ENCODE measurements at places on chromosomes 1 and 21. TPM values are rescaled to one million over a fixed set of nuclear protein-coding genes. Genes with fewer than 3 reads are reported as not detected.

C1QTNF12 gene
- not detected for total RNA-seq

GRCh38 chr1:67931198-67931597 is 97.9 kb upstream of the GNG12 start:
- DNase-seq = no peak

- DNase-seq = peak; percentile 21
These were observed 471 bp downstream of the POLR3C start for GRCh38 chr1:145824499-145824842.

- no peak for DNase-seq
These were observed 79.4 kb upstream of the ACTL8 start for GRCh38 chr1:17675744-17676143.

Data from Caki2 (cell line).